ENCODE measurements at places on chromosomes 5 and 9.

- no peak for DNase-seq
Observed at GRCh38 chr5:76610196-76610595, 13.0 kb downstream of the F2RL2 start.

DNA sequence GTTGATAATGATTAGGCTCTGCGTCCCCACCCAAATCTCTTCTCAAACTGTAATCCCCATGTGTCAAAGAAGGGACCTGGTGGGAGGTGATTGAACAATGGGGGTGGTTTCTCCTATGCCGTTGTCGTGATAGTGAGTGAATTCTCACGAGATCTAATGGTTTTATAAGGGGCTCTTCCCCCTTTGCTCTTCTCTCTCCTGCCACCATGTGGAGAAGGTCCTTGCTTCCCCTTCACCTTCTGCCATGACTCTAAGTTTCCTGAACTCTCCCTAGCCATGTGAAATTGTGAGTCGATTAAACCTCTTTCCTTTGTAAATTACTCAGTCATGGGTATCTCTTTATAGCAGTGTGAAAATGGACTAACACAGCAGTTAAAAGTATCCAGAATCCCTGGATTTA lies 715.2 kb upstream of the DMAC1 start:
- DNase-seq: no peak

DNA sequence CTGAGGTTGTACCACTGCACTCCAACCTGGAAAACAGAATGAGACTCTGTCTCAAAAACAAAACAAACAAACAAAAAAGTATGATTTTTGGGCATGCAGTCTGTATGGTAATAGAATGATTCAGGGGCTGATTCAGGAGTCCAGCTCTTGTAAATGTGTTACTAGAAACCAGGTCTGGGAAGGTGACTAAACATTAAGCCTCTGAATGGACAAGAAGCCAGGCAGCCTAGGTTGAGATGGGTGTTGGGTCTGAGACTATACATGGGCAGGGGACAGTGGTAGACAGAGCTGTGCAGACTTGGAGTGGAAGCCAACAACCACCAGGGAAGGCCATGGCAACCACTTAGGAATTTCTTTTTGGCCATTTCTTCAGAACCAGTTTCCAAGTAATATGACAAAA lies 64.9 kb upstream of the TLE1 start:
- no peak for DNase-seq

DNA sequence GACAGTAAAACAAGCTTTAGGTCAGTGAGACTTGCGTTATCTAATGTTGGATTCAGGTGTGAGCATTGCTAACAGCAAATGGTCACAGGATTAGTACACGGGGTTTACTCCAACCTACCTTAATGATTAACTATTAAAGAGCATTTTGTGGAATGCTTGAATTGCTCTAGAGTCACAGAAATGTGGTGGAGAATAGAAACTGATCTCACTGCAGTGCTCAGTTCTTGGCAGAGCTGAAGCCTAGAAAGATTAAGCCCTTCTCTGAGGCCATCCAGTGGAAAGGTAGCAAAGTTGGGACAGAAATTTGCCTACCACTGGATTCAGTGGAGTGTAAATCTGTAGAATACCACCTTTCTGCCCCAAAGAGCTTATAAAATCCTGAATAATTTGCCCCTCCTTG lies 60.9 kb downstream of the ICE1 start:
- DNase-seq: no peak

- DNase-seq: no peak
Observed at GRCh38 chr9:76677481-76678055, 86.7 kb upstream of the PCA3 start.

GRCh38 chr9:104144336-104144735 lies 50.2 kb downstream of the SMC2 start:
- no peak for DNase-seq

- no peak for DNase-seq
Observed at GRCh38 chr5:158922263-158922592, 177.5 kb downstream of the EBF1 start.

GRCh38 chr5:69341520-69342161 lies 9.0 kb upstream of the CCDC125 start:
- DNase-seq: no peak

DNA sequence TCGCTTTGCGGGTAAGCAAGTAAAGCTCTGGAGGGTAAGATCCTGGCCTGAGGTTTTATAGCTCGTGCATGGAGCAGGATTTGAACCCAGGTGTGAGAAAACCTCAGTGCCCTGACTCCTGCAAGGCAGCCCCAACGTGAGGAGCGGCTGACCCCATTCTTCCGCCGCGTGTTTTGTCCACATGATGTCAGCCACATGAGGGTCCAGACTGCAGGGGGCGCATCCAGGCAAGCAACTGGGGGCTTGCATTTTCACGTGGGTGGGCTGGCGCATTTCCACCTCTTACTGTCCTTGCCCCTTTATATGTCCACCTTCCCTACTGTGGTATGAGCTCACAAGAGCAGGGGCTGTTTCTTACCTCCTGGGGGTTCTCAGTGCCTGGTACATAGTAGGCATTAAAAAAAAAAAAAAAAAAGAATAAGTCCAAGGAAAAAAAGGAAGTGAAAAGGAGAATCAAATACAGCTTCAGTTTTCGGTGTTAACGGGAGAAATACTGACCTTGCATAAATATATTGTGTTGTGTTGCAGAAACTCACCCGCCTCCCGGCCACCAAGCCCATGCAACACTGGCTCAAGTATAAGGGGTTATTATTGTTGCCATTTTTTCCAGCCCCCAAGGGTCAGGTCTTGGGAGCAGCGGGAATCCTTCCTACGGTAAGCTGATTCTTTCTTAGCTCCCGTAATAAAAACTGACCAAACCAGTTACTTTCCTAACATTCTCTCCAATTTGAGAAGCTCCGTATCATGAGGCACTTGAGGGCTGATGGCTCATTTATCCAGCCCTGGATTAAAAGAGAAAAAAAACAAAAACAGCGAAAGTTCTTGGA lies 15.0 kb downstream of the TLX3 start:
- no peak for DNase-seq

- no peak for DNase-seq
Observed at GRCh38 chr5:17146280-17146841, 71.1 kb upstream of the BASP1 start.

GRCh38 chr5:154118385-154118784 lies 72.1 kb upstream of the GALNT10 start:
- DNase-seq: no peak

DNA sequence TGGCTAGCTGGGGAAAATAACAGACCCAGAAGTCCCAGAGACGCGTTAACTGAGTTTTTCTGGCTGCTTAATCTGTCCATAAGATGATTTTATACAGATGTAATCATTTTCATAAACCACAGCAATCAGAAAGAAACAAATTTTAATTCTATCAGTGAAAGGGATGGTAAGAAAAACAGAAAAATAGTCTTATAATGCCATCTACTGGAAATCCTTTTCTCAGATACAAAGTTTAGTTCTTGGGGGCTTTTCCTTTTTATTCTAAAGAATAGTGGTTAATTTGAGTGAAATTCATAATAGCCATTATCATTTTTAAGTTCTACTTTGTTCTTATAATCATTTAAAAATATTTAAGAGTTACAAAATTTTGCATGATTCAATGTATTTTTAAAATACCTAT lies 44.4 kb downstream of the DROSHA start:
- no peak for DNase-seq

DNA sequence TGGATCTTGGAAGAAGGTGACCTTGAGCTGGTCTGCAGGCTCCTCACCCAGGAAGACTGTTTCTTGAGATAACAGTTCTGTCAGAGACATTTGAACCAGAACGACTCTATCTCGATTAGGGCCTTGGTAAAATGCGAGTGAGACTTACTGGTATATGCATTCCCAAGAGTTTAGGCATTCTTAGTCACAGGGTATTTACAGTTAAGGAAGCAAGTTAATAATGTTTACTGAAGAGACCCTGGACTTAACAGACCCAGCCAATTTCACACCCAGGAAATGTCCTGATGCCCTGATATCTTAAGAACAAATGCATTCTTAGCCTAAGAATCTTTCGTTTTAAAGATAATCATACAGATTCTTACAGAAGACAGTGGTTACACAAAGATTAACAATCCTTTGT lies 1867.2 kb upstream of the C9orf72 start:
- no peak for DNase-seq

DNA sequence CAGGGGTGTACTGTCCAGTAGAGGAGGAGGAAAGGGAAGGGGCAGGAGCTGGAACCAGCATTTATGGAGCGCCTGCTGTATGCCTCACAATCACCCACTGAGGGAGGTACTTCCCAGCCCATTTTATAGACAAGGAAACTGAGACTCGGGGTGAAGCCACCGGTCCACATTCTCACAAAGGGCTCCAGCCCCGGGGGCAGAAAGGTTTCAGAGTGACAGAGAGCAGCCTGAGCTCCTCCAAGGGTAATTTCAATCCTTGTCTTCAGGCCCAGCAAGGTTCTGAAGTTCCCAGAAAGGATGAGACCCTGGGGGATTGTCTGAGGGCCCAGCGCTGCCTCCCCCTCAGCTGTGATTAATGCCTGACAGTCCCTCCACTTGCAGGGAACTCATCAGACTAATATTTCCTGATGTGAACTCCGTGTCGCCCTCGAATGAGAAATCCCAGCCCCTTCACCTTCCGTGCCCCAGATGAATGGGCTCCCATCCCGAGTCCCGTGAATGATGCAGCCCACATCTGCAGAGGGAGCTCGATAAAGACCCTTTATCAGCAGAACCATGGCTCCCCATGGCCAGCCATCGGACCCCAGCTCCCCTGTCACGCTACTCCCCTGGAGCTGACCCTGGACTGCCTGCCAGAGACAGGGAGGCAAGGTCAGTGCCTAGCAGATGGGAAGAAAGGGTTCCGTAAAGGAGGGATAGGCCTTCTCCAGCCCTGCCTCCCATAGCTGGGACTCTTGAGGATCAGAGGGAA lies 32.1 kb upstream of the MVB12B start:
- no peak for DNase-seq

DNA sequence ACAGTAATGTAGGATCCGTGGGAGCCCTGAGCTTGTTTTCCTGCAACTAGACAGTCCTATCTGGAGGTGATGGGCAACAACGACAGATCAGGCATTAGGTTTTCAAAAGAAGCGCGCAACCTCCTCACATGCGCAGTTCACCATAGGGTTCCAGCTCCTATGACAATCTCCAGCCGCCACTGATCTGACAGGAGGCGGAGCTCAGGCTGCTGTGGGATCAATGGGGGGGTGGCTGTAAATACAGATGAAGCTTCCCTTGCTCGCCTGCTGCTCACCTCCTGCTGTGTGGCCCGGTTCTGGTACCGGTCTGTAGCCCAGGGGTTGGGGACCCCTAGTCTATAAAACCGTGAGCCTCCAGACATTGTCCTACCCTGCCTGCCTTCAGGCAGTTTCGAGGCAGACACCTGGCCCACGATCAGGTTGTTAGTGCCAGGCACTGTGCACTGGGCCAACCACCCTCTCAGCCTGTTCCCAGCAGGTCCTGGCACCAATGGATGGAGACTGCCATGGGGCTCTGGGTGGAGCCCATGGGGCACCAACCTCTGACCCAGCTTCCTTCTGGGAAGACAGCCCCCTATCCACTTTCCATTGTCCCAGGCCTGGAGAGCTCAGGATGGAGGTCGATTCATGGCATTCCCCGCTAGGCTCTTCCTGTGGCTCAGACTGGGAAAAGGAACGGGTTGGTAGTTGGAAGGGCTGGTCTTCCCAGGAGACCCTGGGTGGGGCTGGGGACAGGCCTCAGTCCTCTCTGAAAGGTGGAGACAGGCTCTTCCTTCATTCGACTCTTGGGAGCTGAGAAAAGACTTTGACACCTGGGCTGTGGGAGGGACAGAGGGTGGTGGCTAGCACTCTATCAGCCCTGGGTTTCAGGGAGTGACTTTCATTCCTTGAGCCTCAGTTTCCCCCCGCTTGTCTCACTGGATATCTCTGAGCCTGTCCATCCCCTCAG lies 1.7 kb downstream of the ENDOG start:
- DNase-seq: no peak

GRCh38 chr5:78007233-78007632 lies 231.1 kb upstream of the TBCA start:
- no peak for DNase-seq

DNA sequence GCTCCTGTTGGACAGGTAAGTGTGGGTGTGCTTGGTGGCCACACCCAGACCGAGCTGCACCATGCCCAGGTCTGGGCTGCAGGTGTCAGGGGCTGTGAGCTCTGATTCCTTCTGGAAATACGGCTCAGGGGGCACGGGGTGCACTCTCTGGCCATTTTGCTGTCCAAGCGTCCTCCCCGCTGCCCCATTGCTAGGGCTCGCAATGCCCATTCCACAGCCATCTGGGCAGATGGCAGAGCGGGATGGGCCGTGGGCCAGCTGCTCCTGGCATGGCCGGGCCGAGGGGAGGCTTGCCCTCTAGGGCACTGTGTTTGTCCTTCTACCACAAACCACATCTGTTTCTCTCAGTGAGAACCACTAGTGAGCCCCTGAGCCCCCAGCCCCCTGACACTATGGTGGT lies 67.9 kb upstream of the RXRA start:
- no peak for DNase-seq

DNA sequence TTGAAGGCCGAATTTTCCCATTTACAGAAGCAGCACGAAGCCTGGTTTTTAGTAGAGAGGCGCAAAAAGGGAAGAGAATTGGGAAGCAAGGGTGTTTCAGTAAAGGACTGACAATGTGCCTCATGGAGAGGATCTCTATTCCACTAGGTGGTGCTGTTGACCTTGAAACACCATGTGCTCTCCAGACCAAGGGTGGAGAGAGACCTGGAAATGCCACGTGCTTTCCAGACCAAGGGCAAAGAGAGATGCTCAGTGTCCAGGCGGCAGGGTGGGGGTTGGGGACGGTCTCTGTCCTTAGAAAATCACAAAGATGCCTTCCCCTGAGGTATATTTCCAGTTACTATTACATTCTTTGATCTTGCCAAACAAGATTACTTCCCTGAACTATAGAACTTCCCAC lies 425.3 kb downstream of the CSNK1G3 start:
- DNase-seq: peak; percentile 40

GRCh38 chr5:17326600-17327037 lies 109.2 kb downstream of the BASP1 start:
- no peak for DNase-seq

GRCh38 chr5:132499440-132500243 lies 9.1 kb upstream of the IRF1 start:
- DNase-seq: no peak

DNA sequence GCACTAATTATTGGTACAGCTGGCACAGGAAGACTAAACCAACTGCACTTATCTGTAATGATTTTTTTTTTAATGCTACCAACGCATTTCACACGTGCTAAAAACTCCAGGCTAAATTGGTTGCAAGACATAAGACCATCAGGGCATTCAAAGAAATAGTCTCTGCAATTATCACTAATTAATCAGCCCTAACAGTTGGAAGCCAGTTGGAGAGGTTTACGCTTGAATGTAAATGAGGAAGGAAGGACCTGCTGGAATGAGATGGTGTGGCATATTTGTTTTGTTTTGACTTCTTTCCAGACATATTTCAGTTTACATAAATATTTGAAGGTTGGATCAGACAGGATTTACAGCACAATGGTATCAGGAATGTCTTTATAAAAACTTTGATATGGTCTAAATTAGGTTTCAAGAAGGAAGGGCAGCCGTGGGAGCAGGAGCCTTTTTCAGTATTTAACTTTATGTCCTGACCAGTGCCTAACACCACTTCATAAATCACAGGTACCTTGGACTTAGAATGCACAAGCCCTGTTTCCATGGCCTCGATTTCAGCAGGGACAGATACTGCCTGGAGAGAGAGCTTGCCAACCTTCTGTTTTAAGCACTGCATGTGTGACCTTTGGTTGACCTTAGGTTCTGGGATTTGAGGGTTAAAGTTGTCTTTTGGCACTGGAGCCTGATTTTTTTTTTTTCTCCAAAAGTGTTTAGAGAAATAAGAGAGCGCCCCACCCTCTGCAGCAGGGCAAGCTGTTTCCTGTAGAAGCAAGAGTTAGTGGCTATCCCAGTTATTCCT lies 199.8 kb upstream of the MAP3K1 start:
- no peak for DNase-seq

Data from AML-193 (cell line).